ENCODE measurements at places on chromosomes 6 and 20.
A peak's percentile ranks its signal among the peaks of the same experiment; 100 is the strongest.

- no peak for DNase-seq
These were observed 69.4 kb upstream of the PRL start for GRCh38 chr6:22366214-22366613.

GRCh38 chr6:43979525-43979924, 147.7 kb downstream of the MRPL14 start:
- no peak for DNase-seq

GRCh38 chr6:149405823-149406765, 6.0 kb downstream of the SUMO4 start:
- DNase-seq: no peak

DNA sequence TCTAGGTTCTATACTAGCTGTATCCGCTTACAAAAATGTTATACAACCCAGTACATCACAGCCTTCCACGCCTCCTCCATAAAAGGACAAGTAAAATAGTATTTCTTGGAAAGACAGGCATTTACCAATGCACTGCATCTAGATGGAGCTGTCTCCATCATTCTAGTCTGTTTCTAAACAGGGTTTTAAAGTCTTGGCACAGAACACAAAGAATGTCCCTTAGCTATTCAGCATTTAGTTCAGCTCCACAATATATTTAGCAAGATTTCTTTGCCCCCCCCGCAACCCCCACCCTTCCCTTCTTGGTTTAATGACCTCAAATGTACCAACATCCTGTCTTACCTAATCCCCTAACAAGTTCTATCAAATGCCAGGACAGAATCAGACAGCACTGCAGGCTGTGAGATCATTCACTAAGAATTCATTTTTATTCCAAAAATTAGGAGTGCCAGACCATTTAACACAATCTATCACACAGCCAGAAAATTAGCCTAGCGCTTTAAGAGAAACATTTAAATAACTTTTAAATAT, 198.6 kb downstream of the BACH2 start:
- DNase-seq: peak; percentile 49

- DNase-seq: no peak
These were observed 28.6 kb downstream of the CEP43 start for GRCh38 chr6:167027772-167028171.

DNA sequence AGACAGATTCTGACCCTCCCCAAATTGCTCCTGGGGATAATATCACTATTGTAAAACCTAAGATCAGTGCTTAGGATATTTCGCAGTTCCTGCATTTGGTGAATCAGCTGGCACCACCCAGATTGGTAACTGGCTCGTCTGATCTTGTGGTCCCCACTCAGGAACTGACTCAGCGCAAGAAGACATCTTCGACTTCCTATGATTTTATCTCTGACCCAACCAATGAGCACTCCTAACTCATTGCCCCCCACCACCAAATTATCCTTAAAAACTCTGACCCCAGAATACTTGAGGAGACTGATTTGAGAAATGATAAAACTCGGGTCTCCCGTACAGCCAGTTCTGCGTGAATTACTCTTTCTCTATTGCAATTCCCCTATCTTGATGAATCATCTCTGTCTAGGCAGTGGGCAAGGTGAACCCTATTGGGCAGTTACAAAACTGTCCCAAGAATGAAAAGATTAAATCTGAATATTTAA, 55.7 kb upstream of the PRND start:
- peak; percentile 68 for DNase-seq

DNA sequence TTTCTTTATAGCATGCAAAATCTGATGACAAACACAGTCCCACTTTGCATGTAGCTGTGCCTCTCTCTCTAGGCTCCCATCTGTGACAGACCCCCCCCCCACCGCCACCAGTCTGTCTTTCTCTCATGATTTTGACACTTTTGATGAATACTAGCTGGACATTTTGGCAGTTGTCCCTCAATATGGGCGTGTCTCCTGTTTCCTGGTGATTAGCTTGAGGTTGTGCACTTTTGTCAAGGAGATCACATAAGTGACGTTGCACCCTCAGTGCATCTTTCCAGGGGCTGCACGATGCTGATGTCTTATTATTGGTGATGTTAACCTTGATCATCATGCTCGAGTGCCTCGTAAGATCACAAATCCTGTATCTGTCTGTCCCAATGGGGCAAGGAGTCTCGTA, 155.1 kb downstream of the EYA2 start:
- no peak for DNase-seq

DNA sequence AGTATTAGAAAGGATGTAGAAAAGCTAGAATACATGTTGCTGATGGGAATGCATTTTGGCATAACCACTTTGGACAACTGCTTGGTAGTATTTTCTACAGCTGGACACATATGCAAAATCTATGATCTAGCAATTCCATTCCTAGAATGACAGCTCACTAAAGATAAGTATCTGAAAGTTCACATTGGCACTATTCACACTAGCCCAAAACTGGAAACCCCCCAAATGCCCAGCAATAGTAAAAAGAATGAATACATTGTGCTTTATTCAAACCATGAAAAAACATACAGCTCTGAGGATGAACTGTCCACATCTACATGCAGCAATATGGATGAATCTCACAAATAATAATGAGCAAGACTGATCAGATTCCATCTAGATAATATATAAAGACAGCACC, 79.0 kb downstream of the PPP1R3G start:
- no peak for DNase-seq

- no peak for DNase-seq
These were observed 93.3 kb downstream of the SNX5 start for GRCh38 chr20:17875106-17875980.

DNA sequence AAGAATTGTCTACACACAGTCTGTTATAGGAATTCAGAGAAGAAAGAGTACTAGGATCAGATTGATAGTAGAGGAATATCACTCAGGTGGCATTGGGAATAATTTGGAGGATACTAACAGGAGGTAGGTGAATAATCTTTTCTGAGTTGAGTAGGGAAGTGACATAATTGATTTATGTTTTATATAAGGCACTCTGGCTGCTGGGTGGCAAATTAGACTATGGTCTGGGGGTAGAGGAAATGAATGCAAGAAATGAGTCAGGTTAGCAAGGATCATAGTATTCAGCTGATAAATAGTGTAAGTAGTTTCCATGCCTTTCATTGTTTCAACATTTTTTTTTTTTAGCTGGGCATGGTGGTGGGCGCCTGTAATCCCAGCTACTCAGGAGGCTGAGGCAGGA, 113.3 kb downstream of the CDKAL1 start:
- no peak for DNase-seq

DNA sequence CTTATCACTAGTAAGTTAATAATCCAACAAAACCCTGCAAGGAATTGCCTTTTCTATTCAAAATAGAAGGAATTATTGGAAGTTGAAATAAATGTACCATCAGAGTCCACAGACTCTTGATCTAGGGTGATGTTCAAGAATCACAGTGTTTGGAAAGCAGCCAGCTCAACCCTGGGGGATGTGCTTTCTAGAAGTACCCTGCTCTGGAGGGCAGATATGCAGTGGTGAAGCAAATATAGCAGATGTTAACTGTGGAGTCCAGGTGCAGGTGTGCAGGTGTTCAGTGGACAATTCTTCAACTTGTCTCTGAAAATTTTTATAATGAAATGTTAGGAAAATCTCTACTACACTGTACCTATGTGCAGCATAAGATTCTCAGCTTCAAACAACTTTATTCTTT, 9.1 kb upstream of the INSM1 start:
- DNase-seq: no peak

DNA sequence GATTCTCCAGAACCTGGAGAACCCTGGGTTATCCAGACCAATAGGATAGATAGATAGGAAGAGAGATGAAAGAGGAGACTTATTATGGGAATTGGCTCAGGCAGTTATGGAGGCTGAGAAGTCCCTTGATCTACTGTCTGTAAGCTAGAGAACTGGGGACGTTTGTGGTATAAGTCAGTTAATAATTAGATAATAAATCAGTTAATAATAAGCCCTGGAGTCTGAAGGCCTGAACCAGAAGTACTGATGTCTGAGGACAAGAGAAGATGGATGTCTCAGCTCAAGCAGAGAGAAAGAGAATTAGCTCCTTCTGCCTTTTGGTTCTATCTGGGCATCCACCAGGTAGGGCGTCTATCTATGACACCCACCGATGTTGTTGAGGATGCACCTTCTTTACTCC, 72.9 kb upstream of the SLC22A23 start:
- no peak for DNase-seq

DNA sequence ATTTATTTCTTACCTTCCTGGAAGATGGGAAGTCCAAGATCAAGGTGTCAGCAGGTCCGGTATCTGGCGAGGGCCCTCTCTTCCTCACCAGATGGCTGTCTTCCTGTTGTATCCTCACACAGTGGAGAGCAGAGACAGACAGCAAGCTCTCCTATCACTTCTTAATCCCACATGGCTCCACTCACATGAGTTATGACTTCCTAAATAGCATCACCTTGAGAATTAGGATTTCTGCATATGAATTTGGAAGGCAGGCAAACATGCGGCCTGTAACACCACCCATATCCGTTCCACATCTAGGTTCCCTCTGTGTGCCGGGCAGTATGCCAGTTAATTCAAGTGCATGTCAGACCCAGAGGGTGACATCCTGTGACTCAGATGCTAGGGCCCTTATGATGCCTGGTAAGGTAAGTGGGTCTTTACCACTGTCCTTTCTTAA, 2.1 kb downstream of the RAET1E start:
- peak; percentile 76 for DNase-seq

DNA sequence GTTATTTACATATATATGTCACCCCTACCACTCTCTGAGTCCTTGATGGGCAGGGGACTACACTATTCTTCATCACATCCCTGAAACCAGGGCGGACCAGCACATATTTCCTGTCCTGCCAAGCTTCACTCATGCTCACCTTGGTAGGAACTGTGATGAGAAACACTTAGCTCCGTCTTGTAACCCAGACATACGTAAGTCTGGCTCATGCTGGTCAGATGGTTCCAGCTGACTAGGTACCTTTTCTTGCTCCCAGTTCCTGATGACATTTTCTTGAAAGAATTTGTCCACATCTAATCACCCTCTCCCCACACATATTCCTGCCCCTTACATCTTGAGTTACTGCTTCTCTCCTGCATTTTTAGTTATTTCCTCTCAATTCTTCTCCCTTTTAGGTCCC, 122.2 kb upstream of the MYLIP start:
- no peak for DNase-seq

- no peak for DNase-seq
These were observed 26.6 kb downstream of the TFEB start for GRCh38 chr6:41708856-41709255.

- DNase-seq: peak; percentile 22
These were observed 83.8 kb downstream of the FNDC1 start for GRCh38 chr6:159252955-159253508.

DNA sequence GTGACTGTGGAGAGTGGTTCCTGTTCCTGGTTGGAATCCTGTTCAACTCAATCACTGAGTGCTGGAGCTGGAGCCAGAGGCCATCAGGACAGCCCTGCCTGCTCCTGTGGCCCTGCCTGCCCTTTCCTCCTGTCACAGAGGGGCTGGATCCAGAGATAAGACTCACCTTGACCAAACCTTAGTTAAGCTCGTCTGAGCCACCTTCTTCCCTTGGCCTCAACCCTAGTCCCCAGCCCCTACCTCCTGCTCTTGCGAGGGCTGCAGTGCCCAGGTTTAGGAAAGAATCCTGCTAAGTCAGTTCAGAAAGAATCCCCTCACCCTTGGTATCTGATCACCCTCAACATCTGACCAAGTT, 47.0 kb upstream of the CST5 start:
- DNase-seq: no peak

DNA sequence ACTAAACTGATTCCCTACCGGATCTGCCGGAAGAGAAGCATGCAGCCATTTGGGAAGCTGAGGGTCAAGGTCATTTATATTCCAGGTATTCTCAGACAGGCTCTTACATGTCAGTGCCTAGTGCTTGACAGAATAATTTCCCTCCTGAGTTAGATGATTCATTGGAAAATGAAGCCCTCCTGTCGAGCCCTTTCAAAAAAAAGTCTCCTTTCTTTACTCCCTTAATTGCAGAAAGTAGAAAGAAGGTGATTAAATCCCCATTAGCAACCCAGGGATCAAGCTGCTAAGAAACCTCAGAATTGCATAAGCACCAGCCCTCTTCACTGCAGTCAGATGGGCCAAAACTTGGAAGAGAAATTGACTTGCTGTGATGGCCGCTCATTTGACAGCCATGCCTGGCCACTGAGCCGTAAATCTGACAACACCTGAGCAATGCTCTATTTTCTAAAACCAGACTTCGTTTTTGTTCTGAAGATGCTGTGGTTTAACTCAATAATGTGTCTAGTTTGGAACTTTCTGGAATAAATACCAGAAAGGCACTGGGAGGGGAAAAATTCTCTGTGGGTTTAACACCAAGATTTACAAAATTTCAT, 61.0 kb upstream of the ARMH2 start:
- DNase-seq: no peak
